Lower lobe of right lung (tissue), 2 donors: ENCODE measurements at places on chromosomes 13 and 19. TPM values are rescaled to one million over a fixed set of nuclear protein-coding genes. Genes with fewer than 3 reads are reported as not detected.

ZNF490 gene
- 10.3 TPM for total RNA-seq

PABPC3 gene
- total RNA-seq, result 0.18 TPM

GRCh38 chr19:30006207-30006606 lies 64.2 kb downstream of the URI1 start:
- no peak overlapping the region for H3K27ac ChIP-seq
- no peak for DNase-seq
- no peaks in the 10 kb centered on the region for H3K4me1 ChIP-seq
- H3K27me3 ChIP-seq, result no peaks in the 10 kb centered on the region

- peaks cover 10% of the 10 kb centered on the region for H3K4me1 ChIP-seq
- no peaks in the 10 kb centered on the region for H3K36me3 ChIP-seq
- H3K4me3 ChIP-seq, result no peak overlapping the region
- H3K27ac ChIP-seq, result no peak overlapping the region
- no peak for DNase-seq
- peaks cover 18% of the 10 kb centered on the region for H3K27me3 ChIP-seq
Measured at GRCh38 chr19:50209131-50209530, 5.7 kb downstream of the MYH14 start.

GRCh38 chr13:72868229-72868628 lies 86.3 kb downstream of the PIBF1 start:
- no peaks in the 10 kb centered on the region for H3K27me3 ChIP-seq
- H3K4me1 ChIP-seq, result no peaks in the 10 kb centered on the region
- H3K4me3 ChIP-seq, result no peak overlapping the region

GRCh38 chr19:32309711-32310390 lies 35.6 kb upstream of the ZNF507 start:
- no peak for DNase-seq
- no peak overlapping the region for H3K4me3 ChIP-seq
- H3K36me3 ChIP-seq, result no peaks in the 10 kb centered on the region
- no peak overlapping the region for H3K27ac ChIP-seq
- H3K4me1 ChIP-seq, result no peaks in the 10 kb centered on the region
- peaks cover 39% of the 10 kb centered on the region for H3K27me3 ChIP-seq

DNA sequence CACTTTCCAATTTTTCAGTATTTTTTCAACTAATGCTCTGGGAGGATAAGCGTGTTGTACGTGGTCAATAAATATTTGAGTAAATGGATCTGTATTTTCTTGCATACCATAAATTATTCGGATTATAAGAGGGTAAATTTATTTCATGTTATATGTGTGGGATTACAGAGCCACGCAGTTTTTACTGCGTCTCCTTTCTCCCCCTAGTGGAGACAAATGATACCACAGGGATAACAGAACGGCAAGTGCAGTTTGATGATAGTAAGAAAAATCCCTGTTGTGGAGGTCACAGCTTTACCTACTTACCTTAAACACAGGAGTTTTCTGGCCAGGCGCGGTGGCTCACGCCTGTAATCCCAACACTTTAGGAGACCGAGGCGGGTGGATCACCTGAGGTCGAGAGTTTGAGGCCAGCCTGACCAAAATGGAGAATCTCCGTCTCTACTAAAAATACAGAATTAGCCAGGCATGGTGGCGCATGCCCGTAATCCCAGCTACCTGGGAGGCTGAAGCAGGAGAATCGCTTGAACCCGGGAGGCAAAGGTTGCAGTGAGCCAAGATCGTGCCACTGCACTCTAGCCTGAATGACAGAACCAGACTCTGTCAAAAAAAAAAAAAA lies 16.8 kb downstream of the MBD3L2B start:
- no peaks in the 10 kb centered on the region for H3K36me3 ChIP-seq
- peaks cover 3% of the 10 kb centered on the region for H3K4me1 ChIP-seq
- H3K27me3 ChIP-seq, result peaks cover 16% of the 10 kb centered on the region
